ENCODE measurements at places on chromosomes 7 and 10.
A peak's percentile ranks its signal among the peaks of the same experiment; 100 is the strongest.

GRCh38 chr7:29894256-29894655 lies 87.9 kb downstream of the WIPF3 start:
- DNase-seq = no peak

DNA sequence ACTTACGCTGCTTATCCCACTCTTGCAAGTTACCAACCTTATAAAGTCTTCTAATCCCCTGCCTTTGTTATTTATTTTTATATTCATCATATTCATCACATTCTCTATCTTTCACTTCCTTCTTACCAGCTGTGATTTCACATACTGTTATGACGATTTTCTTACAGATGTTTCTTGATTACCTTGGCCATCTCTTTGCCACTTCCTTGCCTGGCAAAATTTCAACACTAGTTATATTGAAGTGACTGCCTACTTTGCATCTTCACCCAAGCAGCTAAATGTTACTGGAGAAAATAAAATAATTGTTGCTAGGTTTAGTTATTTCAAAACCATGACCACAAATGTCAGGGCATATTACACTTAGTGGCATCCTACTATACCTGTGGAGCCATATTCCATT lies 8.8 kb upstream of the STEAP4 start:
- no peak for DNase-seq

DNA sequence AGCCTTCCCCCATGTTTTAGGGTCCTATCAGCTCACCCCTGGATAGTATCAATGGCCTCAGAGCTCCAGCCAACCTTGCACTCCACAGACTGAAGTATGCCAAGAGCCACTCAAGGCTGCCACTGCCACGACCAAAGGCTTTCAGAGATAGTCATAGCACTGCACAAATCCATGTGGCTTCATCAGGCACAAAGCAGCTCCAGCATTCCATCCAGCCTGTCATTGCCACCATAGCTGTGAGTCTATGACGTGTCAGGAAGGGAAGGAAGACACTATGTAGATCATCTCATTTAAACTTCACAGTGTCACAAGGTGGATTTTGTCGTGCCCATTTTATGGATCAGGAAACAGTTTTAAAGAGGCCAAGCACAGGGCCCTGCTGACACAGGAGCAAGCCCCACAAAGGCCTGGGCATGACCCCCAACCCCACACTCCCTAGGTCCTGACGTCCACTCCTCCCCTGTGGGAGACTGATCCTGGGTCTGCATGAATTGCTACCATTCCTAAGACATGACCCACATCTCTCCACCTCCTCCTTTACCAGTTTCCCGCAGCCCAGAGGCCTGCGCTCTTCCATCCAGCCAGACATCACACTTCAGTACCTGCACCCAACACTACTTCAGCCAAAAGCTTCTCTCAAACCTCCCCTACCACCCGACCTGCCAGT lies 119.4 kb downstream of the DIP2C start:
- DNase-seq = no peak

GRCh38 chr10:90857635-90858460 lies at the start of gene HTR7:
Gene HTR7 (minus strand): TSS chr10:90858039. CDS start chr10:90857671, 368 bp downstream.
- DNase-seq = peak; percentile 63

DNA sequence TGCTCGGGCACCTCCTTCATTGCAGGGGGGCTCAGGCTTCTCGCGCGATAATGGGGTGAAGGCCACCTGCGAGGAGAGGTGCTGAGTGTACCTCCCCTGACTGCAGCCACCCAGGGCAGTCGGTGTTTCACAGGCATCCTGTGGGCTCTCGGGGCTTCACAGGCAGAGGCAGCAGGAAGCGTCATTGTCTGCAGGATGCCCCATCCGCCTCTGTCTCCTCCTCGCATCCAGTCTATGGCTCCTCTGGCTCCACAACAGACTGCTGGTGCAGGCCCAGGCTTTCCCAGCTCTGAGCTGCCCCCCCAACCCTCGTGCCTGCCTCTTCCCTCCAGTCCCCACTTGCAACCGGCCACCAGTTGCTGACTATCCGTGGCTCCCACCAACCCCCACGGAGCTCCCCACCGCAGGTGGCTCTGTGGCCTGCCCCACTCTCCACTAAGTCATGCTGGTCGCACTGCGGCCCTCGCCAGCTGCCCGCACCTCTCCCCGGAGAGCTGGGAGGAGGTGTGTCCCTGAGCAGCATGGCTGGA lies 36.5 kb downstream of the CAMK2B start:
- DNase-seq = no peak

- no peak for DNase-seq
Observed at GRCh38 chr7:24403557-24403956, 119.6 kb downstream of the NPY start.

- DNase-seq = no peak
Observed at GRCh38 chr10:102674566-102674965, 30.3 kb downstream of the TRIM8 start.

DNA sequence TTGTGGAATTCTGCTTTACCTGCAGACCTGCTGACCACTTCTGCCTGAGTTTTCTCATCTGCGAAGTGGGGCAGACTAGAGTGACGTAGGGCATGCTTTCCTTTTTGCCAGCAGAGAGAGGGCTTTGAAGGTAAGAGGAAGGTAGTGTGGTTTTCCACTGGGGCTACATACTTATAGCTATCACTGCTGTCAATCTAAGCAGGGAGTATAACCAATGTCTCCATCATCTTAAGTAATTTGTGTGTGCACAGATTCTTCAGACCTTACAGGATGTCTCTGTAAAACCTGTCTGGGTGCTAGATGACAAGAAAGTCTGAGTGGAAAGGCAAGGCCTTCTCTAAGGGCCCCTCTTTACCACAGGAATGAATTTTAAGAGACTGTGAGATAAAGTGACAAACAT lies 106.8 kb downstream of the RBM20 start:
- no peak for DNase-seq

GRCh38 chr10:65570143-65571010 lies 1355.5 kb upstream of the LRRTM3 start:
- DNase-seq = no peak

DNA sequence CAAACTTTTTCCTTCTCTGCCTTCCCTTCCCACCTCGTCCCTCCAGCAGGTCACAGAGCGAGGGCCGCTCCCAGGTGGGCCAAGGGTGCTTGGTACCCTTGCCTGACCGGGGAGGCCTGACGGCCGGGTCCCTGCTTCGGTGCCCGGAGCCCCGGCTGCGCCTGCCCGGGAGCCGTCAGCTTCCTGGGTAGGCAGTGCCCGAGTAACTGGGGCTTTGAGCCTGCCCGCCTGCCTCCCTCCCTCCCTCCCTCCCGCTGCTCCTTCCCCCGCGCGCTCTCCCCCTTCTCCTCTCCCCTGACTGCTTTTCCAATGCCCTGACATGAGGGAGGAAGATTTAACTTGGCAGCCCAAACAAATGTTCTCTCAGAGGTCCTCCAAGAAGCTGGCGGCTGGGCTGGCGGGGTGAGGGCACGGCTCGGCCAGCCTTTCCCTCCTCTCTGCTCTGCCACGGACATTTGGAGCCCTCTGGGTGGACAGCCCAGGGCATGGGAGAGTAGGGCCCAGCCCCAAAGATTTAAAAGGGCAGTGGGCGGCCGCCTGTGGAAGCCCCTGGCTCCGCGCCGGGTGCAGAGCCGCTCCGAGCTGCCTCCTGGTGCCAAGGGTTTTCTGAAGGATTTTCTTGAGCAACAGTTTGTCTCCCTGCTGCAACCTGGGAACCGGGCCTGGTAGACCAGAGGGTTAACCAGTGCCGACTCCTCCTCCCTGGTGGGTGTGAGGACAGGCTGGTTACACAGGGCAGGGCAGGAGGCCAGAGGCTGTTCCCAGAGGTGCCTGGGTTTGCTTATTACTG lies 2.0 kb downstream of the ZMIZ1 start:
- peak; percentile 62 for DNase-seq

DNA sequence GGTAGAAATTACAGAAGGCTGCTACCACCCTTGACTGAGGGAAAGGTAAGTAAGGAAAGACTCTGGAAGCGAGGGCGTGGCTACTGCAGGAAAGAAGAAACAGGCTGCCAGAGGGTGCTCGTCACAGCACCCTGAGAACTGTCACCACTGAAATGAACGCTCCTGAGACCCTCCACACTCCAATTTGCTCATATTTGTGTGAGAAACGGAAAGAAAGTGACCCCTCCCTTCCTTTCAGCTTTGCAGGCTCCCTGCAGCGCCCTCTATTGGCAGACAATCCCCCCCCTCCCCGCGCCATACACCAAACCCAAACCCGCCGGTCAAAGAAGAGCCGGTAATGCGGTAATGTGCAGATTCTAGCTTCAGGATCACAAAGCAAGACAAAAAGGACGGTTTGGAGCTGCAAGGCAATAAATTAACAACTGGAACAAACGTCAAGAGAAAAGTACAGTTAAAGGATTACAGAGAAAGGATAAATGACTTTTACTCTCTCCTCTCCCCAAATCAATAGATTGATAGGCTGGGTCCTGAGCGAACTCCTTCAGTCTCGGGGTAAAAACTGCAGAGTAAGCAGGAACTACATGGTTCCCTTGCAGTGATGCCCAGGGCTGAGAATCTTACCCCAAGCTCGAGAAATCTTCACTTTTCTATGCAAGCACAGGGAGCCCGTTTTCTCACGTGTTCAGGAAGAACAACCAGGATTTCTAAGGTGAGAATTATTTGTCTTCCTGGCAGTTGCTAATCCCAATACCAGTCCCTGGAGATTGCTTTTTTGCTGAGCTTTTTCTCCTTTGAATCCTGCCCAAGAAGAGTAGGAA lies 47.6 kb downstream of the STEAP1B start:
- DNase-seq = peak; percentile 85

DNA sequence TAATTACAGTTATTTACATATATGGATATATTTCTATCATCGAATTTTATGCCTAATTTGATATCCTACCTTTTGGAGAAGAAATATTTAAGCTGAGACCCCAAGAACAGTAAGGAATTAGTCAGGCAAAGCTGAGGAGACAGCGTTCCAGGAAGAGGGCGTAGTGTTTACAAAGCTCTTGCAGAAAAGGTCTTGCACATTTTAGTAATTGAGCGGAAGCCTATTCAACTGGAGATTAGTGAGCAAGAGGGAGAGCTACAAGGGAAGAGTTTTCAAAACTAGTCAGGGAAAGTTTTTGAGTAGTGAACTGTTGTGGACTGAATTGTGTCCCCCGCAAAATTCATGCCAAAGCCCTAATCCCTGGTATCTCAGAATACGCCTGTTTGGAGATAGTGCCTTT lies 26.5 kb upstream of the POU6F2 start:
- no peak for DNase-seq

DNA sequence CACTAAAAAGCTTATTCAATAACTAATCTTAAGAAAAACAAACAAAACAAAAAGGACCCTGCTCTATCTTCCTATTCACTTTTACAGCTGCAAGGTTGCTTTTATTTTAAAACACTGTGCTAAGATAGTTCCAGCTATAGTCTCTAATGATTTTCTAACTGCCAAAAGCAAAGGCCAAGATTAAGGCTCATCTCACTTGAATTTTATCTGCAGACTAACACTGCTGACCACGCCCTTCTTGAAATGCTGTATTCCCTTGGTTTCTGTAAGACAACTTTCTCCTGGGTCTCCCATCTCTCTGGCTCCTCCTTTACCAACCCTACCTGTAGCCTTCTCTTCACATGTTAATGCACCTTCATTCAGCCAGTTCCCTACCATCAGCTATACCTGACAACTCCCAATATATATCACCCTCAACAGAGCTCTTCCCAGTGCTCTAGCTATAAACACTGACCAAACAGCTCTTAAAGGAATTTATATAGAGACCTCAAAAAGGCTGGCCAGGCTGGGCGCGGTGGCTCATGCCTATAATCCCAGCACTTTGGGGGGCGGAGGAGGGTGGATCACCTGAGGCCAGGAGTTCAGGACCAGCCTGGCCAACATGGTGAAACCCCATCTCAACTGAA lies 11.7 kb downstream of the SRPK2 start:
- DNase-seq = no peak

DNA sequence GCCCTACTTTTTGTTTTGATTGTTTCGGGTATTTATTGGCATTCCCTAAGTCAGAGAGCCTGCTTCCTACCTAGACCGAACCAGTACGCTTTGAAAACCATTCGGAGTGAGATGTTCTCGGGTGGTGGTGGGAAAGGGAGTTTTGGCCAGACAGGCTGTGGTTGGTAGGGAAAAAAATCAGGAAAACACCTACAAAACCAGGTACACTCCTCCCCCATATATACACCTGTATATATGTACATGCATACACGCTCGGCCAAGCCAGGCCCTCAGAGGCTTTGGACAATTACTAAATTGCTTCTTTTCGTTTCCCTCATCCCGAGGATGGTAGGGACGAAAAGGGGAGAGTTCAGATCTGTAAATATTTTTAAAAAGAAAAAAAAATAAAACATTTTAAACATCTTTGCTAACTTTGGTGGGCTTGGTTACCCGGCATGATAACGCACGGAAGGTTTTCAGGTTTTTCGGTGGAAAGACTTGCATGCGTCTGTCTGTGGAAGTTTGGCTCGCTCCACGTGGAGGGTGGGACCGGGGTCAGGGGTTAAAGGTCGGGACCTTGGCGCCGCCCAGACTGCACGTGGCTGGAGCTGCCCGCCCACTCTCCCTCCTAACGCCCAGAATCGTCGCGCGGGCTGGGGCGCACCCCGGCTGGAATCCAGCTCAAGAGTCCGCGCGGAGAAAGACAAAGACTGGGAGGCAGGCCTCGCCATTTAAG lies 2.5 kb downstream of the HMX2 start:
- no peak for DNase-seq

- DNase-seq = no peak
Observed at GRCh38 chr7:133704453-133704852, 422.7 kb upstream of the LRGUK start.

- DNase-seq = no peak
Observed at GRCh38 chr10:61063901-61064300, 119.9 kb upstream of the RHOBTB1 start.

DNA sequence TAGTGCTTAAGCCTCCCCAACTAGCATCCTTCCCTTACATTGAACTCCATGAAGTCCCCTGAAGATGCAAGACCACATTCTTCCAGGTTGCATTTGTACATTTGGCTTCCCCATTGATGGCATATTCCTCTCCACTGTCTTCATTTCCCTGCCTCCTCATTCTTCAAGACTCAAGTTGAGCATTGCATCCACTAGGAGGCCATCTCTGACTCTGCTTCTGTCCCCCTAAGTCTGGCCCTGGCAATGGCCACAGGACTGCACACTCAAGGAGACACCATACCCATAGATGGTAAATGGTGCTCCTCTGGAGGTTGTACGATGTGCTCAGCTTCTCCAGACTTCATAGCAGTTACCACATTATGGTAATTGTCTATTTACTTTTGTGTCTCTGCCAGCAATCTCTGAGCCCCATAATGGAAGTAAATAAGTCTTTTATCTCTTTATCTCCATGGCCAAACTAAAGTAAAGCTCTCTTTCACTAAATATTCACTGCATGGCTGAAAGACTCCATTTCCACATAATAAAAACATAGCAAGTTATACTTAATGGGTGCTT lies 112.6 kb downstream of the PTPRZ1 start:
- DNase-seq = no peak

DNA sequence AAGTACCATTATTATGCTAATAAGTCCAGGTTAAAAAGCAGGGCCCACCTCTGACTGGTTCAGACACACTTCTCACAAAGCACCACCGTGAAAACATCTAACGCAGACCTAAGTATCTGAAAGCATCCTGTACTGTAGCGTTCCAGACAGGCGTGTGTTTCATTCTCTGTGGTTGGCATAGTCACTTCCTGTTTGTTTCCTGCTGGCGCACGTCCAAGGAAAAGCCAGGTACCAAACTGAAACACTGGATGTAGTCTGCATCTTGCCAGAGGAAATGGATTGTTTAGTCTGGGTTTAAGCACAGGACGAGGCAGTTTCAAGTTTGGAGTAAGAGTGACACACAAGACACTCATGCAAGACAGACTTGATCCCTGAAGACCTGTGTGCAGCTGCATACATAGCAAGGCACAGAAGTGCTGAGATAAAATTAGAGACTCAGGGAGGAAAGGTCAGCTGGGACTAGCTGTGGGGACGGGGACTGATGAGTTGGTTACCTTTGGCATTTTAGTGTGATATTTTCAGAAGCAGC lies 23.3 kb downstream of the BPGM start:
- no peak for DNase-seq

GRCh38 chr7:129698516-129699418 lies 87.2 kb downstream of the NRF1 start:
- no peak for DNase-seq
